ENCODE measurements at places on chromosomes 1 and 21. TPM values are rescaled to one million over a fixed set of nuclear protein-coding genes. Genes with fewer than 3 reads are reported as not detected.

GRCh38 chr1:208714323-208714722 lies 470.1 kb upstream of the PLXNA2 start:
- no peak overlapping the region for H3K27ac ChIP-seq
- DNase-seq, result no peak
- no peak overlapping the region for H3K4me3 ChIP-seq
- H3K27me3 ChIP-seq, result no peaks in the 10 kb centered on the region

- no peaks in the 10 kb centered on the region for H3K36me3 ChIP-seq
- H3K27ac ChIP-seq, result no peak overlapping the region
- no peaks in the 10 kb centered on the region for H3K4me1 ChIP-seq
- no peak overlapping the region for H3K4me3 ChIP-seq
- H3K27me3 ChIP-seq, result no peaks in the 10 kb centered on the region
Measured at GRCh38 chr1:41715441-41716095, 203.2 kb downstream of the HIVEP3 start.

DNA sequence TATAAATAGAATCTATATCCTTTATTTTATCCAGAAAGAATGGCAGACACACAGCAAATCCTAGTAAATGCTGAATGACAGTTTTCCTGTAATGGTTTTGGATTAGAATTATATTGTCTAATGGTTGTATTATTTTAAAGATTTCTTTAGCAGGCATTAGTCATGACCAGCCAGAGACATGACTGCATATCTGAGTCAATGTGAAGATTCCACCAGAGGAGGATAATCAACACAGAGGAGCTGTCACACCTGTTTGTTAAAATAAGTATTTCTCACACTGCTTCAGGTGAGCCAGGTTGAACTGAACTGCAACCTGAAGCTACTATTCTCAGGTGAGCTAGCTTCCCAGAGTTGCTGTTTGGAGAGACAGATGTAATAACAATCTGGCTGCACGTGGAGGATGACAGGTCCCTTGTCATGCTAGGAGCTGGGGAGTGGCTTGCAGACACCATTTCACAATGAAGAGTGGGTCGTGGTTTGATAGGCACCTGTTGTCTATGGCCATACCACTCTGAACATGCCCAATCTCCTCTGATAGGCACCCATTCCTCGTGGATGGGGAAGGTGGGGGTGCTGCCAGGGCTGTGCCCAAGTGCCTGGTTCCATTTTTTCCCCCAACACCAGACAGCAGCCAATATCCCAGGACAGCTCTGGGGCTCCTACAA lies 94.3 kb downstream of the KCNJ6 start:
- H3K4me1 ChIP-seq, result 0 out of 2 replicates have a peak, but pooled peaks cover 10% of the 10 kb centered on the region
- no peak for DNase-seq
- H3K27me3 ChIP-seq, result no peaks in the 10 kb centered on the region
- no peaks in the 10 kb centered on the region for H3K36me3 ChIP-seq
- no peak overlapping the region for H3K4me3 ChIP-seq

OR2T33 gene
- not detected for total RNA-seq

GOLT1A gene
- 20.4 TPM for total RNA-seq

Measured in Caco-2 (cell line).